Epithelial cell of proximal tubule (primary cell): ENCODE measurements at places on chromosomes 11 and 22.

- DNase-seq, result no peak
Observed at GRCh38 chr11:80505771-80506170, 1064.9 kb upstream of the TENM4 start.

GRCh38 chr11:111912535-111912934, at the start of gene HSPB2:
HSPB2 (plus strand) TSS chr11:111912734; CDS start chr11:111912830, 96 bp downstream.
- DNase-seq, result no peak

GRCh38 chr11:111063726-111064517, 181.6 kb upstream of the POU2AF2 start:
- DNase-seq, result no peak

GRCh38 chr22:37643225-37643847, 3.9 kb downstream of the SH3BP1 start:
- no peak for DNase-seq

DNA sequence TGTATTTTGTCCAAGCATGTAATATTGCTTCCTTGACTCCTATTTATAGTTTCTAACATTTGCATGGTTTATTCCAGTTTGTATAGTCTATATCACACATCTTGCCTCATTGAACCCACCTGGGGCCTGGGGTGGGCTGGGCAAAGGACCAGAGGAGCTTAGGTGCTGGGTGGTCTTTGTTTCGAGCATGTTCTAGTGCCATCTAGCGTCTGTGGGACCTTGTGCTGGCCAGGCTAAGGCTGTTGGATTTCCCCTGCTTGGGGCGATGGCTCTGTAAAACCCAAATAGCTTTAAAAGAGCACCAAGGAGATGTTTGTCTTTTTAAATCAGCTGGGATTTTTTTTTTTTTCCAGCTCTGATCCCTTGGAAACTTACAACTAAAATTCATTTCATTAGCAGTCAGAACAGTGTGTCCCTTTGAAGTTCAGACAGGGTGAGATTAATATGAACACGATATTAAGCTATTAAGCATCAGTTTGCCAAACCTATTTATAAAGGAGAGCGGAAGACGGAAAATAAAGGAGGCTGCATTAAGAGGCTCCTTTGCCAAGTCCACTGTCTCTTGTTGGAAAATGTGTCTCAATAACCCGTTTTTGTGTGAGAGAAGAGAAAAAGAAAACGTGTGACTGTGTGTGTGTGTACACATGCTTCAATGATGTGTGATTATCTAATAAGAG, 157.4 kb downstream of the COMMD9 start:
- DNase-seq, result no peak

- no peak for DNase-seq
Observed at GRCh38 chr11:132792341-132793140, 739.8 kb downstream of the OPCML start.

- DNase-seq, result no peak
Observed at GRCh38 chr22:45834241-45834640, 142.7 kb downstream of the WNT7B start.
